ENCODE measurements at places on chromosomes 1 and 21.

DNA sequence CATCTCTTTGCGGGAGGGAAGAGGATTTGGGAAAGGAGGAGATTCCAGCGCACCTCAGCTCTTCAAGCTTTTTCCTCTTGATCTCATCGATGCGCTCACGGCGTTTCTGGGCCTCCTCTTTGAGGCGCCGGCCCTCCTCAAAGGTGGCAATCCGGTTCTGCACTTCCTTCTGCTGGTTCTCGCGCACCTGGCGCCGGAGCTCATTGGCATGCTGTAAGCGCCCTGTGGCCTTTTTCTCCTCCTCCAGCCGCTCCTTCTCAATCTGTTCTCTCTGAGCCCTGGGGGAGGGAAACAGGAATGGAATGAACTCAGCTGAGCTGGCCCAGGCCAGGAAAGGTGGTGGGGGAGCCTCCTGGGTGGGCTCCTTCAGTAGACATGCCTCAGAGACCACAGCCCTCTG lies 10.4 kb upstream of the VSIG8 start:
- DNase-seq, result no peak

DNA sequence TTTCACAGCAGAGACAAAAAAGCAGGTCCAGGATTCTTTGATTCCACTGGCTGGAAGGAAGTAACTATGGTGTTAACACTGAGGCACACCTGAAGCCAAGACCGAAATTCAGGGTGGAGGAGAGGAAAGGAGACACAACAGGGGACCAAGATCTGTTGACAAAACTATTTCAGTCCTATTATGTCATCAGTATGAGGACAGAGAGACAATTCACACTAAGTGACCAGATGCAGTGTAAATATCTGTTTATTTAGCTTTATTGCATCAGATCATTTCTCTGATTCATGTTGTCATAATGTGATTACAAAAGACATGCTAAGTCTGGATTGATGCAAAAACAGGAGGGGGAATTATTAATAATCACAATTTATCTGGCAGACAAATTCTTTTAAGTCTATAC lies 118.8 kb downstream of the SIPA1L2 start:
- DNase-seq, result no peak

DNA sequence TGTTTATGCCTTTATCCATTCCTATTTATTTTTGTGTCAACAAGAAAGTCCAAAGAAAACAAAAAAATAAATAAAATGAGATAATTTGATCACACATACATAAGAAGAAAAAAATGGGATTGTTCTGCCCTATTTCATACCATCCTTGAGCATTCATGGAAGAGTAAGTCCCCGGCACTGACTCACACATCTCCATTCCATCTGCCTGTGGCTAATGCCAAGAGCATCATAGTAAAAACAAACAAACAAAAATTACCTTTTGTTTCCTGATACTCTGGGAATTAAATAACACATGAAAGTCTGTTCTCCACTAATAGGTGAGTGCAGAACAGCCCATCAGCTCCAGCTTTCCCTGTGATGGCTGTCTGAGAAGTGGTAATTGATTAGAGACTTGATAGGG lies 48.1 kb upstream of the BACE2 start:
- no peak for DNase-seq

DNA sequence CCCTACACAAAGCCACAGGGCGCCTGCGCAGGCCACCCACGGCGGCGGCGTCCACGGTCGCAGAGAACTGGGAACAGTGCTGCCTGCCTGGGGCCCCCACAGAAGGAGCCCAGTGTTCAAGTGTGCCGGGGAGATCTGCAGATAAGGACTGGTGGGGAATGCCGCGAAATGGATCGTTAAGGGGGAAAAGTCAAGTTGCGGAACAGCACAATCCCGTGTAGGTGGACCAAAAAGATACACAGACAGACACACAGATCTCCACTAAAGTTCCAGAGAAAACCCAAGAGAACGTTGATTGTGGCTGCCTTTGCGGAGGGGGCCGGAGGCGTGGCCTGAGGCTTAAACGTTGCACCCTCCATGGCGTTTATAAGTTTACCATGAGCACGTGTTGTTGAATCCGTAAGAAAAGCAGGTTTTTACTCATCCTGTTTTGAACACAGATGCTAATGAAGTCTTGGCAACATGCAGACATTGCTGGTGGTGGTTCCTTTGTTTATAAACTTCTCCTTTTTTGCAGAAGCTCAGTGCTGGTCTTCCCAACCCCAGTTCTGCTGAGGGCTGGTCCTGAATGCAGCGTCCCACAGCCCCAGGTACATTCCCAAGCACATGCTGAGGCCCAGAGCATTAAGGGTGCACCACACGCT lies 4.1 kb downstream of the SPATC1L start:
- no peak for DNase-seq
